ENCODE measurements at places on chromosomes 11 and 22.
A peak's percentile ranks its signal among the peaks of the same experiment; 100 is the strongest.

DNA sequence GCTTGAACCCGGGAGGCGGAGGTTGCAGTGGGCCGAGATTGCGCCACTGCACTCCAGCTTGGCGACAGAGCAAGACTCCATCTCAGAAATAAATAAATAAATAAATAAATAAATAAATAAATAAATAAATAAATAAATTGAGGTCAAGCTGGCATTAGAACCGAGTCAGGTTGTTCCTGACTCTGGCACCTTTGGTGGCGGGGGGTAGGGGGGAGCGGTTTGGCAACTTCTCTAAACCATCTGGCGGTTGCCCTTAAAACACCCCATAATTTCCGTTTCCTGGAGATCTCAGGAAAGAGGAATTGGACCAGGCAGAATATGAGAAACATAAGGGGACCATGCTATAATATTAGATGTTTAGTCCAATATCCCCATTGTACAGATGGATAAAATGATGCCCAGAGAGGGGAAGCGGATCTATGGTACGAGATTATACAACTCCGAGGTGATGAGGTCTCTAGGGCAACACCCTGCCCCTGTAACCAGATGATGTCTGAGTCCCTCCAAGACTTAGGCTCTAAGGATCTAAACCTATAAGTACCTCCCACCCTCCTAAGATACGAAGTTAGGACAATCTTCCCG, 785 bp downstream of the CLPB start:
- DNase-seq: peak; percentile 57

DNA sequence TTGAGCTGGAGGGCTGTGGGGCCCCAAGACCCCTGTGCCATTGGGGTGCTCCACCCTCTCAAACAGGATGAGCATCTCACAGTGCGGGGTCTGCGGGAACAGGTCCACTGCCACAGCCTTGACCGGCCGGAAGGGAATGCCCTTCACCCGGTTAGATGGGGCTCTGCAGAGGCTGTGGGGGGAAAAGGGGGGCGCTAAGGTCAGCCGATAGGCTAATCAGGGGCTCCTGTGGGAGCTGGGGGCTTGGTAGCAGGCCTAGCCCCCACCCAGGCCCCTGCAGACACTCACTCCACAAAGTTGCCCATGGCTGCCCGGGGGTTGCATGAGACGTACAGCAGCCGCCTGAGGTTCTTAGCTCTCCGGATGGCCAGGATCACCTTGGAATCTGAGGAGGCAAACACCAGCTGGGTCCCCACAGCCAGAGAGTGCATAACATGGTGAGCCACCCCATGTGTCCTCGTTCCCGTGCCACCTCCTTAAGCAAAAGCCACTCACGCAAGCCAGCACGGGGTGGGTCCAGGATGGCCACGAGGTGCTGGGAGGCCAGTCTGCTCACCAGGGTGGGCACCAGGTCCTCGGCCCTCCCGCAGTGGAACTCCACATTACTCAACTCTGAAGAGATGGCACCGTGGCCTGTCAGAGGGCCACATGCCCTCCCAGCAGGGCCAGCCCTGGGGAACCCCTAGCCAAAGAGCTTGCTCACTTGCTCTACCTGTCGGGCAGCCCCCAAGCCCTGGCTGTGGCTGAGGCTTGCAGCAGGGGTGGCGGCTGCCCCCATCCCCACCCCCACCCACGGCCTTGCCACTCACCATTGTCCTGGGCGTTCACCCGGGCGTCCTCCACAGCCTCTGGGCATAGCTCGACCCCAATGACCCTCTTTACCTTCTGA, 3.0 kb upstream of the RANBP1 start:
- no peak for DNase-seq

GRCh38 chr11:2584812-2585565, 114.8 kb downstream of the KCNQ1OT1 start:
- no peak for DNase-seq

- DNase-seq: no peak
These were observed 37.2 kb downstream of the TMEM123 start for GRCh38 chr11:102415304-102415916.
